ENCODE measurements at places on chromosomes 7 and 10. TPM values are rescaled to one million over a fixed set of nuclear protein-coding genes. Genes with fewer than 3 reads are reported as not detected.
A peak's percentile ranks its signal among the peaks of the same experiment; 100 is the strongest.

Gene ASB13
- total RNA-seq = 10.5 TPM

Gene VAX1
- not detected for total RNA-seq

Gene GPR15LG
- total RNA-seq = not detected

Gene GPR85
- total RNA-seq = 2.3 TPM

Gene LIPN
- total RNA-seq = not detected

Gene LRRC61
- total RNA-seq = 9.7 TPM

Gene TOMM7
- total RNA-seq = 188 TPM

Gene LDB3
- 448 TPM for total RNA-seq

Gene SPDYE2B
- not detected for total RNA-seq

Gene CFTR
- total RNA-seq = 1.3 TPM

DNA sequence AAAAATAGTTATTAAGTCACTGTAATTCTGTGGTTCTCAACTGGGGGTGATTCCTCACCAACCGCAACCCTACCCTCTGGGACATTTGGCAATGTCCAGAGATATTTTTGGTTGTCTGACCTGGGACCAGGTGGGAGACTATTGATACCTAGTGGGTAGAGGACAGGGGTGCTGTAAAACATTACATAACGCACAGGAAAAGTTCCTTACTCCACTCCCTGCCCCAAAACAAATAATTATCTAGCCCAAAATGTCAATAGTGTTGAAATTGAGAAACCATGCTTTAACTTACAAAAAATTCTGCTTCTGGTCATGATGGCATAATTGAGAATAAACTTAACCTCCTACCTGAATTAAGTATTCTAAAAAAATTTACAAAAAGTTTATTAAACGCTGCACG is 177.7 kb upstream of the FEZF1 start:
- DNase-seq = no peak

GRCh38 chr7:98133181-98133580 is 26.5 kb downstream of the LMTK2 start:
- DNase-seq = no peak

- DNase-seq = no peak
Observed at GRCh38 chr10:19706904-19707303, 109.3 kb upstream of the PLXDC2 start.

- DNase-seq = no peak
Observed at GRCh38 chr10:71742301-71743088, 22.9 kb upstream of the C10orf105 start.

DNA sequence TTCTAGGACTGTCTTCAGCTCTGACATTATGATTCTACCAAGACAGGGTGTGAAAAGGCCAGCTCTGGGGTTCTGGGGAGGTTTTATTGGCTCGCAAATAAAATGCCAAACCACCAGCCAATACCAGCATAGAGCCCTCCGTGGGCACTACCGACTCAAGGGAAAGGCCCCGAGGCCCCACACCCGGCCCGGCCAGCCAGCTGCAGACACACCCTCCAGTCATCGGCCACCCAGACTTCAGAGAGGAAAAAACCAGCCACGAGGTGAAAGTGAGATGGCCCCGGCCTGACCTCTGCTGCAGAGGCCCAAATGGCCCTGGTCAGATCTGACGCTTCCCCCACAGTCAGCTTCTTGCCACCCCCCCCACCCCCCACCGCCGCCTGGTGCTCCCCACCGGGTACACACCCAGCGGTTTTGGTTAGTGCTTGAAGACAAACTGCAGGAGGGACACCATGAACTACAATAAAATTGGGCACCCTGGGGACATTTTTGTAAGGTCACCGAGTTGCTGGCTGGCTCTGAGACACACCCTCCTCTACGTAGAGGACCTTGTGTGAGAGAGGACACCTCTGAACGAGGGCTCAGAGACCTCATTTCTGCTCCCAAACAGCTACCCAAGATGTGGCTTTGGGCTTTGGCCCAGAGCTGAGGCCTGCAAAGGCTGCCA is 79.9 kb downstream of the PRKAG2 start:
- DNase-seq = no peak

- no peak for DNase-seq
Observed at GRCh38 chr10:114783686-114784085, 37.9 kb upstream of the FHIP2A start.

DNA sequence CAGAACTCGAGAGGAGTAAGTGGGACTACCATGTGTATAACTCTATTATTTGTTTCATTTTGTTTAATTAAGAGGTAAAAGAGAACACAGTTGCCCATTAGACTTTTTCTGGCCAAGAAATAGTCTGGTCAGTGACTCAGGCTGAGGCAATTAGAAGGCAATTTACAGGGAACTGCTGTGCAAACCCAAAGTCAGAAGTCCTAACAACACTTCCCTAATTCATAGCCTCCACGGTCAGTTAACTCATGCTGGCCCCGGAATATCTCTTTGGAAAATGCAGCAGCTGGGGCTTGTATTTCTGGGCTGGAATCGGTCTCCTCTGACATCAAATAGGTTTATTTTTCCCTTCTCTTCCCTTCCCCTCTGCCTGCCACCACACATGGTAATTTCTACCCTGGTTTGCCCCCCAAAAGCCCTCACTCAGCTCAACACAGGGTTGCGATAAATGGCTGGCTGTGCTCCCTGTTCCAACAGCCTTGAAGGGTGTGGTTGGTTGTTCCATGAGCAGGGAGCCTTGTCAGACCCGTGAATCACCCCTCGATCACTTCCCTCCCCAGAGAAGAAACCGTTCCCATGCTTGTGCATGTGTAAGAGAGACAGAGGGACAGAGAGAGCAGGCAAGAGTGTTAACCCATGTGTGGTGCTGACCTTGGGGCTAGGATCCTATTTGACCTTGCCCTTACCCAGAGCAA is 5.3 kb downstream of the SH3PXD2A start:
- DNase-seq = peak; percentile 87

GRCh38 chr10:35343739-35344138 is 7.4 kb downstream of the CCNY start:
- DNase-seq = no peak

DNA sequence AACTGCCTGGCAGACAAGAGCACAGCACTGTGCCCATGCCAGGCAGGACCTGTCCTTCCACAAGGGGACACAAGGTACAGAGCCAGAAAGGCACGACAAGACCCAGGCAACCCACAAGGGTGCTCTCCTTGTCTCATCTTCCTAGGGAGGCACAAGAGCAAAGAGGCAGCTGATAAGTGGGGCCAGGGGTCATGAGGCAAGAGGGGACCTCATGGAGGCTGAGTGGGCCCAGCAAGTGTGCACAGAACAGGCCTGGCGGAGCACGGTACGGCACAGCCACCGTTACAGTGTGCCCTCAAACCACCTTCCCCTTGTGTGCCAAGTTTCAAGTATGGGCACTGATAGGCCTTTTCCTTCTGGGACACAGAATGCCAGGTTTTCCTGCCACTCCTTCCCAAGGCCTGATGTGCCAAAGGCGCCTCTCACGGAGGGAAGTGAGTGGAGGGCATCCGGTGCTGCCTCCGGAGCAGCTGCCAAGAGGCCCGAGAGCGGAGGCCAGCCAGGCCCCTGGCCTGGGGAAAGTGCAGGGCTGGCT is 75.6 kb downstream of the FAM53B start:
- DNase-seq = no peak

- DNase-seq = no peak
Observed at GRCh38 chr10:92690211-92690914, 608 bp downstream of the HHEX start.

GRCh38 chr10:70905071-70906021 is 17.0 kb upstream of the PCBD1 start:
- no peak for DNase-seq

DNA sequence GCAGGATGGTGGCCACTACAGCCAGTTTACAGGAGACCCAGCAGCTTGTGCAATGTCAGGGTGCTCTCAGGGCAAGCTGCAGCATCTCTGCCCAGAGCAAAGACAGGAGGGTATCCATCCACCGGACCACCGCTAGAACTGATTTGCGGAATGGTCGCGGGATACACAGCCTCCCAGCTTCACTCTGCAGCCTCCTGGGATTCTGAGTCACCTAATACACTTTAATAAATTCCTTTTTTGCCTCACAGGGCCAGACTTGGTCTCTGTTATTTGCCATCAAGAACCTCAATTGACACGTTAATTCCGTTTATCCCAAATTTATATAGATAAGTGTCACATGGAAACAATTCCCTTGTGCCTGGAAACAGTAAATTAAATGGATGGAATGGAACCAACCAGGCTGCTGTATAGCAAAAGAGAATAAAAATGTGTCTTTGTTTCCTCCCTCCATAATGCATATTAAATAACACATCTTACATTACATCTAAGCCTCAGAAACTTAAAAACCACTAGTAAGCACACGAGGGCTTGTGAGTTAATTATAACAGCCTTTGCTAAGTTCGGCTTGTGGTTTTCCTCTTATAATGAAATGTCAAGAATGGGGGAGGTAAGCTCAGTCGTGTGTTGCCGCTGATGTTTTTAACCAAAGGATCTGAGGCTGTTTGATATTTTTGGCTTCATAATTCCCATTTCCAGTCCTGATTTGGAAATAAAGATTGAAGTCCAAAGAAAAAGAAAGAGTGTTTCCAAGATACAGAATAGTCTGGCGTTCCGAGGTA is 52.1 kb downstream of the ADRB1 start:
- no peak for DNase-seq

DNA sequence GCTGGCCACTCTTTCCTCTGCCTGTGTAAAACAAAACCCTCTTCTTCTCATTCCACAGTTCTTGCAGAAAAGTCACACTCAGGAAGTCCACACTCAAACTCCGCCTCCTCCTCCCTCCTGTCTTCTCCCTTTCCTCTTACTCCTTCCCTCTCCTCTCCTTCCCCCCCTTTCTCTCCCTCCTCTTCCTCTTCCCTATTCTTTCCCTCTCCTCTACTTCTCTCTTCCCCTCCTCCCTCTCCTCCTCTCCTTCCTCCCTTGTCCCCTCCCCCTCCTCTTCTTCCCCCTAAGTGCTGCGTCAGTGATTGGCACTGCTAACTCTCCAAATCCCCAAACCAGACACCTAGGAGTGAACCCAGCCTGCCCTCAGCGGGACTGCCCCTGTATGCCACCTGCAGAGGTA is 67.0 kb downstream of the ZNF467 start:
- no peak for DNase-seq

Measured in right atrium auricular region (tissue), 2 donors.